DMS 273 treated with DMSO at 0.1 percent for 48 hours (cell line): ENCODE measurements at places on chromosomes 3 and 15.
A peak's percentile ranks its signal among the peaks of the same experiment; 100 is the strongest.

- no peak for DNase-seq
Observed at GRCh38 chr15:62549345-62549970, 384.4 kb upstream of the C2CD4B start.

- peak; percentile 57 for DNase-seq
Observed at GRCh38 chr15:48877630-48878595, at the start of gene EID1. TSS of gene EID1 (plus strand) at chr15:48878134. CDS start at chr15:48878177, 43 bp downstream.

DNA sequence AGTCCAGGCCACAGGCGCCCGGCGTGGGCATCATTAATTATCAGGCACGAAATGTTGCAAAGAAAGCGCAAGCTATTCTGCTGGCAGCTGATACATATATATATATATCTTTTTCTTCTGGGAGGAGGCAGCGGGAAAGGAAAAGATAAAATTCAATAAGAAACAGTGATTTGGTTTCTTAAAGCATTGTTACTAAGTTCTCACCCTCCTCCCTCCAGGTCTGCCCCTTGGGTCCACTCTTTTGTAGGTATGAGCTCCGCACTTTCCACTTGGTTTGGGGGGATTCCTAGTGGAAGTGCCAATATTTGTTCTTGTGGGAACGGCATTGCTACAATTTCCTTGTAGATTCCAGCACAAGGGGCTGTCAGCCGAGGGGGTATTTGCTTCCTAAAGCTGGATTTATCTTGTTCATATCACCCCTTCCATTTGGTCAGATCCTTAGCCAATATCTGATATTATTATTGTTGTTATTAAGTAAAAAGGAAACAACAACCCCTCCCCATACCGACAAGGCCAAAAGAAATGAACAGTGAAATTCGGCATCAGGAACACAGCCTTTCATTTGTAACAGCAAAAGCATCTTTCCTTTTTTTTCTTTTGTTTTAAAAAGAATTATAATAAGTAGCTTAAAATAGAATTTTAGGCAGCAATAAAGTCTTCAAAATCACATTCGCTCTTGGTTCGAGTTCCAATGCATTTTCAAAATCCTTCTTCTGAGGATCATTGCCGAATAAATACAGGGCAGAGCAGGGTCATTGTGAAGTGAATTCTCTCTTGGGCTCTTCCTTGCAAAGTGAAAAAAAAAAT, 15.6 kb downstream of the ZIC1 start:
- no peak for DNase-seq

GRCh38 chr3:175316799-175317198, 457.7 kb downstream of the NAALADL2 start:
- DNase-seq: no peak

DNA sequence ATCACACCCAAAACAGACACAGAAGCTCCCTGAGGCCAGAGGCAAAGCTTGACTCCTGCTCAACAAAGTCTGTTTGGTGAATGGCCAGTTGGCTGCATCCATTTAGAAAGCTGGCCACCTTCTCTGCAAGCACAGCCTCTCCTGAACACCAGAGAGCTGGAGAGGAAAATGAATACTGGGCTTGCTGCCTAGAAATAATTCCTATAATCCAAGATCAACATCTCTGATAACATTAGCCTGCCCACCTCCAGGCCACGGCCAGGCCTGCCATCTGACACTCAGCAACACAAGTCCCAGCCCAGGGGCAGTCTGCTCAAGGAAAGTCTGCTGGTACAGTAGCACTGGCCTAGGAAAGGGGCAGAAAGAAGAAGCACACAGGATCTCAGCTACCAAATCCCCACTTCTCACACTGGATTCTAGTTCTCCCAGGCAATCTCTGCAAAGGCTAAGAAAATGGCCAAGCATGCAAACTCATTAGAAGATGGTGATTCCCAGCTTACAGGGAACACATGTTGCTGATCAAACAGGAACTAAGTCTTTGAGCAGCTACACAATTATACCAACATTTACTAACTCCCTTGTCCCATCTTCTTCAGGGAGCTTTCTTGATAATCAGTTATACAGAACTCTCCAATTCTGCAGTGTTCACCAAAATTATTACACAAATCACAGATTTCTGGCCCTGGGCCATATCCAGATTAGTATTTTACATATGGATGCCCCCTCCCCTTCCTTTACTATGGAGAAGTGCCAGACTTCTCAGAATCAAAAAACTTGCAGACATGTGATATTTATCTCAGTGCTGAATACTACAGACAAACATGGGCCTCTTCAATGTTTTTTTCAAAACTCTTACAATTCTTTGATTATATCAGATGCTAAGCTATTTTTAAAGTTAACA, 9.9 kb downstream of the TBC1D2B start:
- DNase-seq: peak; percentile 90

DNA sequence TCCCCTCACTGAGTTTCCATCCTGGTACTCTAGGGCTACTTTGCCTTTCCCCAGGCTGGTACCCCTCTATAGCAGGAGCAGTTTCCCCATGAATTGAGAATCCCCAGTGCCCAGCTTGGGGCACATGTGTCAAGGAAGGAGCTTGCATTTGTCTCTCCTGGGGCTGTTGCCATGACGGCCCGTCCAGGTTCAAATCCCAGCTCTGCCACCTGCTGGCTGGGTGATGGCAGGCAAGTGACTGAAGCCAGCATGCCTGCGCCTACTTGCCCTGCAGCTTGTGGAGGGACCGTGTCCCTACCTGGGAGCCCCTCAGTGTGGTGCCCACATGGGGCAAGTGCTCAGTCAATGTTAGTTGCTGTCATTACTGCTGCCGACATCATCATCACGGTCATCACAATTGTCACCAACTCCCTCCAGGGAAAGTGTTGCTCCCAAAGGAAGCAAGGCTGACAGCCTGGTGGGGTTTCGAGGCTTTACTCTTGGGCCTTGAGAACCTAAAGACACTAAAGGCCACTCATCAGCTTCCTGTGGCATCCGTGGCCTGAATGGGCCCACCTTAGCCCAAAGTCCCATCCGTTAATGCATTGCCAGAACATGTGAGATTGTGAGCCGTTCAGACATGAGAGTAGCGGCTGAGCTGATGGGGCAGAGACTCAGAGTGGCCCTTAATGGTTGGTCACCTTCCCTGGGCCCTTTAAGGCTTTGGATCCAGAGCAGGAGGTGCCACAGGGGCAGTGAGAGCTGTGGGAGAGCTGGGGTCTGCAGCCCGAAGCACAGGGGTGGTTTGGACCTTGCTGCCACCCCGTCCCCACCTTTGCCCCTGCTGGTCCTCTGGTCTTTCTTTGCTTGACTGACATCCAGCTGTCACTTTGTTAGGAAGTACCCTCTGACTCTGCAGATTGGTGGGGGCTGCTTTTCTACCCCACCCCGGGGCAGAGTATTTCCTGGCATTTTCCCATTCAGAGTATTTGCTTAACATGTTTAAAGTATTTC, 144.4 kb downstream of the DNAJB8 start:
- DNase-seq: no peak

DNA sequence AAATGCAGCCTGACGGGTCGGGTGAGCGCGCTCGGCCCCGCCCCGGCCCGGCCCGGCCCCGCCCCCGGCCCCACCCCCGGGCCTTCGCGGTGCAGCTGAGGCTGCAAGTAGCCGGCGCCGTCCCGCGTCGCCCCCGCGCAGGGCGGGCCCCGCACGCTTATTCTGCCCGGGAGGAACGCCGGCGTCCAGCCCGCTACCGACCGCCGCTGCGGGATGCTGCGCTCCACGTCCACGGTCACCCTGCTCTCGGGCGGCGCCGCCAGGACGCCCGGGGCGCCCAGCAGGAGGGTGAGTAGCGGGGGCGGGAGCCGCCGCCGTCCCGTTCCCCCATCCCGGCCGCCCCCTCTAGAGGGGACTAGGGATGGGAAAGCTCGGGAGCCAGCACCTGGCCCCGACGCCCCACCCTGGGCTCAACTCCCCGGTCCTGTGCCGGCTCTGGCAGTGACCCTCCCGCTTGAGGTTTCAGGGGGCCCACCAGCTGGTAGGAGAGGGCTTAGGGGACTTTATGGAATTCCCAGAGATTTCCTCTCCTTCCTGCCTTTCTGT, at the start of gene MYZAP:
Gene MYZAP, plus strand, starts transcription at position 83 of the 546 bp plus-strand sequence. Its CDS starts 131 bp downstream, at position 214.
- DNase-seq: no peak

DNA sequence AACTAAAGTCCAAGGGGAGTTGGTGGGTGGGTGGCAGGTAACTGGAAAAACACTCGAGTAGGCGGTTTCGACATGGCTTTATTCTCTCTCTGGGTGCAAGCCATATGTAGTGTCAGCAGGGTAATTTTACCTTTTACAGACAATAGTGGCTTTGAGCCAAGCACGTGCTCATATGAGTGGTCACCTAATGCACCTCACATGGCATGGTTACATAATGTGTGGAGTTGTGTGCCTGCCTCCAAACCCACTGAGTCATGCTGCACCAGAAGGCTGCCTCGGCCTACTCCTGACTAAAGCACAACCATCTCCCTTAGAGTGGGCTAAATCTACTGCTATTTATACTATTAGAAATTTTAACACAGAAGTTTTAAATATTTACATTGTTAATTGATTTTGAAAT, 16.5 kb downstream of the CCRL2 start:
- DNase-seq: no peak

- DNase-seq: no peak
Observed at GRCh38 chr3:2211568-2211967, 112.9 kb downstream of the CNTN4 start.

- DNase-seq: no peak
Observed at GRCh38 chr3:47855461-47856383, 52.8 kb downstream of the DHX30 start.

- DNase-seq: no peak
Observed at GRCh38 chr3:42670670-42671069, 14.7 kb upstream of the KLHL40 start.

DNA sequence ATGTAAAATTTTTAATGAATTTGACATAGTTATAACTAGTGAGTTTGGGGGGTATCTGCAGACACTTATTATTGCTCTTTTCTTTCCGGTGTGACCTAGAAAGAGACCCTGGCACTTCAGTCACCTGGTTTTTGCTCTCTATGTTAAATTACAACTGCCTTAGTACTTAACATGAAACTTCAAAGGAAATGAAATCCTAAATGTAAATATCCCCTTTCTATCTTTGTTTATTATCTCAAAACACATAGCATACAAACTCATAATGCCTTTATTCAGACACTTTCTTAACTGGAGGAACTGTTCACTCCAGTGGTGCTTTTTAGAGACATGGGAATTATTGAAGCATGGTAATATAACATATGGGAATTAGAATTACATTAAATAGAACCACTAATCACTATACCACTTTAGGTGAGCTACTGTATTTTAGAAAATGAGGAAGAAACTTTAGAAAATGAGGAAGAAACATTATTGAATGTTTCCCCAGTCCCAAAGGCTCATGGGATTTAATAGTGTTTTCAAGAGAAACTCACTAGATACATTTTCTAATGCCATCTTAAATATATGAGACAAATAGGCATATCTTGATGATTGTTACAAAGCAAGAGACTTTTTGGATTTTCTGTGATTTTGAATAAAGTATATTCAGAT, 119.5 kb upstream of the MLF1 start:
- DNase-seq: no peak

DNA sequence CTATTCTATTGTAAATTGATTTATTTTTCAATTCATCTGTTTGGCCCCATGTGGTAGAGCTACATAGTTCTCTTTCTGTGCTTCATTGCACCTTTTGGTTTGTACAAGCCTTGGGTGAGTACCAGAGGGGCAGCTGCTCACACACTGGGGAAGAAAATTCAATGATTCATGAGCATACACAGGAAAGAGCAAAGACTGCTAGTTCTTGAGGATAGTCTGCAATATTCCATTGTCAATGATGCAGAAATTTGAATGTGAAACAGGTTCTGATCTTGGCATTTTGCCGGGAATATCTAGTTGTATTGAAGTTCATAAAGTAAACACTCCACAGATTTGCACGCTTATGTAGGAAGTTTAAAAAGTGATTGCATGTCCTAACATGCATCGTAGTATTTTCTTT, 304.6 kb downstream of the NAALADL2 start:
- DNase-seq: no peak

GRCh38 chr3:132549890-132550578, 47.0 kb upstream of the ACKR4 start:
- no peak for DNase-seq

DNA sequence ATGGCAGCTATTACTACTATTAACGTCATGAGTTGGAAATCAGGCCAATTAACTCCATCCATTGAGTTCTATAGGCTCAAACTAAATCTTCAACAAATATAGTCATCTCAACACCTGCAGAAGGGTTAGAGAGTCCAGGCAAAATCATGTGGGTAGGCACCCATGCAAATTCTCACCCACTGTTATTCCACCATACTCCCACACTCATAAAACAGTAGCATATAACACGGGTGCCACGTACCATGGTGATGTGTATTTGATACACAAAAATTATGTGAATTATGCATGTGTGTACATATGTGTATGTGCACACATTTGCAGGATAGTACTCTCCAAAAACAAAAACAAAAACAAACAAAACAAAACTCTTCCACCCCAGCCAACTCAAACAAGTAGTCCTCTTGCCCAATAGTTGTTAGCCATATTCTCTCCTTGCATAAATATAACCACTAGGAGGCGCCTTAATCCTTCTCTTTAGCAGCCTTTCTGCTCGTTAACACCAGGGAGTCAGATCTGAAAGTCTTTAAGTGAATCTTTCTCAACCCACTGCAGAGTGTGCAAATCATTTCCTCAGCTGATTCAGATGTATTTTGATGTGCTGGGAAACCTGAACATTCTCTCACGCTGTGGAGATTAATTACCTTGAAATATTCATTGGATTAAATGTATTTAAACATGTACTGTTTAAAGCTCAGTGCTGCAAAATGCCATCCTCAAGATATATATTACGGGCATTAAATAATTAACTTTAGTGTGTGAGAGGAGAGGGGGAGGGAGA, 38.0 kb upstream of the COPB2 start:
- peak; percentile 77 for DNase-seq

- no peak for DNase-seq
Observed at GRCh38 chr3:79515072-79515471, 252.7 kb downstream of the ROBO1 start.

DNA sequence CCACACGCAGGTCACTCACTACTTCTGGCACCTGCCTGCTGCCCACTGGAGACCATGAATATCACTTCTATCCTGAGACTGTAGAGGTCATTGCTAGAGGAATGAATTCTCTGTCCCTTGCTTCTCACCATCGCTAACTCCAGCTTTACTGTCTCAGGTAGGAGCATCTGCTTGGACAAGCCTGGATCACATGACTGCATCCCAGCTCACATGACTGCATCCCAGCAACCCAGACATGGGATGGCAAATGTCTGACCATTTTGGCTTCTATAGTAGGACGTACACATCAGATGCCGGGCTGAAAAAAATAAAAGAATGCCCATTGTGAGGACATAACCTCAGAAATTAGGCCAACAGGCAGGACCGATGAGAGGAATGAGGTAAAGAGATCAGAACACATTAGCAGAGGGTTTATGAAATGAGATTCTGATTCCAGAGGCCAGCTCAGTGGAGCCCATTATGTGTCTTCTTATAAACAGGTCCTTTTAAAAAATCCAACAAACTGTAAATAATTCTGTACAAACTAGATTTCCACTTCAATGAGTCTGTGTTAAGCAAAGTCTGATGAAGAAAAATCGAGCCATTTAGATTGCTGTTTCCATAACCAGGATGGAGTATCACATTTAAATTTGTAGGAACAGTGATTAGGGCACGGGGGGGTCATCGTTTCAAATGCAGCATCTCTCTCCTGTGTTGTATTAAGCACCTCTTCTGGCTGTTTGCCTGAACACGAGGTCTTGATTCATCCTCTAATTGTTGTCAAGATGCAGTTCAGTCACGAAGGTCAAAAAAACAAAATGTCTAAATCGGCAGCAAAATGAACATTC, 126.7 kb downstream of the MTHFS start:
- DNase-seq: no peak

GRCh38 chr3:187947927-187948682, 202.8 kb upstream of the BCL6 start:
- DNase-seq: no peak

- no peak for DNase-seq
Observed at GRCh38 chr3:160876643-160877042, 120.6 kb downstream of the PPM1L start.
